Small intestine (tissue), 16 donors: ENCODE measurements at places on chromosomes 2 and 18.

DNA sequence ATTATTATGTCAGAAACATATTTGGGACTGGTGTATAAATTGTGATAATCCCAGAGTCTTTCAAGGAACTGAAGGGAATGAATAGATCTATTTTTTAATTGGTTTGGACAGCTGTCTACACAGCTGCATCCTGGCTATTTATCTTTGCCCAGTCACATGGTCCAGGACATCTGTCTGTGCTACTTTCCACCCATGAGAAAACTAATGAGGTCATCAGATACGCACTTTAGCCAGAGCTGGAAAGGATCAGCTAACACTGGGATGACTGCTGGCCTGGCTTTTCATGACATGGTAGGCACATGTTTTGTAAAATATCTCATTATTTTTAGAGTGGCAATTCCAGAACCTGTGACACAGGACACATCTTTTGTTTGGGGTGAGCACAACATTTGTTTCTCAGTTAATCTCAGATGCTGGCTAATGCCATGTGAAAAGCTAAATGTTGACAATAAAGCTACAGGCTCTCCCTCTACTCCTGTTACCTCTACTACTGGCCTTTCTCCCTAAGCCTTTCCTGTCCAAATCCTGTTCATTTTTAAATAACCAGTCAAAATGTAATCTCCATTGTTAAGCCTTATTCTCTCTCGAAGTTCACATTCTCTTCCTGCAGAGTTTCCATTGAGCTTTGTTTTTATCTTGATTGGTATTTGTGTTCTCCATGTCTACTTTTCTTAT is 500.7 kb downstream of the RIT2 start:
- H3K4me3 ChIP-seq = no peak overlapping the region
- no peak overlapping the region for H3K27ac ChIP-seq
- H3K36me3 ChIP-seq = no peaks in the 10 kb centered on the region
- no peaks in the 10 kb centered on the region for H3K27me3 ChIP-seq
- no peak for DNase-seq

- no peak overlapping the region for H3K4me3 ChIP-seq
- H3K36me3 ChIP-seq = no peaks in the 10 kb centered on the region
- DNase-seq = no peak
- no peaks in the 10 kb centered on the region for H3K4me1 ChIP-seq
- no peaks in the 10 kb centered on the region for H3K27me3 ChIP-seq
- no peak overlapping the region for H3K27ac ChIP-seq
Measured at GRCh38 chr18:7904529-7904928, 337.4 kb downstream of the PTPRM start.

GRCh38 chr2:42999391-42999841 is 207.0 kb upstream of the HAAO start:
- no peak overlapping the region for H3K27ac ChIP-seq
- peaks cover 7% of the 10 kb centered on the region for H3K4me1 ChIP-seq
- no peak overlapping the region for H3K4me3 ChIP-seq

DNA sequence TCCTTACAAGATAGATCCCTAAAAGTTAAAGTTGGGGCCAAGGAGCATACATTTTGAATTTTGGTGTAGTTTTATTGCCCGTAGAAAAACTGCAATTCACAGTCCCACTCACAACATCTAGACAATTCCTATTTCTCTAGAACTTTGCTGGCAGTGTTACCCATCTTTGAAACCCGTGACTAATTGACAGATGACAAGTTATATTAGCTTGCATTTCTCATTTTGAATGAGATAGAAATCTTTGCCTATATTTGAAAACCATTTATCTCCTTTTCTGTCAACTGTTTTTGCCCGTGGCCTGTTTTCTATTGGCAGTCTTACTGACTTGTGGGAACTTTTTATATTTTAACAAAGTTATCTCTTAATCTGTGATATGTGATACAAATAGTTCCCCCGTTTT is 50.0 kb downstream of the OXER1 start:
- no peak for DNase-seq
- H3K27ac ChIP-seq = no peak overlapping the region
- no peaks in the 10 kb centered on the region for H3K4me1 ChIP-seq
- no peak overlapping the region for H3K4me3 ChIP-seq
- H3K27me3 ChIP-seq = no peaks in the 10 kb centered on the region

- no peaks in the 10 kb centered on the region for H3K27me3 ChIP-seq
- no peak overlapping the region for H3K4me3 ChIP-seq
- DNase-seq = no peak
- peak overlapping the region; percentile 59 for H3K27ac ChIP-seq
- no peaks in the 10 kb centered on the region for H3K4me1 ChIP-seq
Measured at GRCh38 chr2:38433607-38433975, 56.5 kb upstream of the ATL2 start.

DNA sequence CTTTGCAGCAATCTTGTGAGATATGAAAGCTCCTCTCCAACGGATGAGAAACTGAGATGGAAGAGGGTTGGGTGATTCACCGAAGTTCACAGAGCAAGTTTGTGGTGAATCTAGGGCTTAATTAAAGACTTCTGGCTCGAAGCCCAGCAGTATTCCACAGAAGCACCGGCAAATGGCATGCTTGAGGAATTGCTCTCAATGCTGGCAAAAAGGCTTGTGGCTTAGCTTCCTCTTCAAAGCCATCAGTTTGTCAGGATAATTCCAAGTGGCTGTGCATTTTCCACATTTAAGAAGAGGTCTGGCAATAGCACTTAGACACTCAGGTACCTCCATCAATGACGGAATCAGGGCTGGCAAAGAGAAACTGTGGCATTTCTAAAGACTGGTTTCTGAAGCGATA is 98.7 kb upstream of the SLC66A3 start:
- no peak for DNase-seq
- H3K4me1 ChIP-seq = no peaks in the 10 kb centered on the region
- H3K4me3 ChIP-seq = no peak overlapping the region
- H3K27me3 ChIP-seq = no peaks in the 10 kb centered on the region

DNA sequence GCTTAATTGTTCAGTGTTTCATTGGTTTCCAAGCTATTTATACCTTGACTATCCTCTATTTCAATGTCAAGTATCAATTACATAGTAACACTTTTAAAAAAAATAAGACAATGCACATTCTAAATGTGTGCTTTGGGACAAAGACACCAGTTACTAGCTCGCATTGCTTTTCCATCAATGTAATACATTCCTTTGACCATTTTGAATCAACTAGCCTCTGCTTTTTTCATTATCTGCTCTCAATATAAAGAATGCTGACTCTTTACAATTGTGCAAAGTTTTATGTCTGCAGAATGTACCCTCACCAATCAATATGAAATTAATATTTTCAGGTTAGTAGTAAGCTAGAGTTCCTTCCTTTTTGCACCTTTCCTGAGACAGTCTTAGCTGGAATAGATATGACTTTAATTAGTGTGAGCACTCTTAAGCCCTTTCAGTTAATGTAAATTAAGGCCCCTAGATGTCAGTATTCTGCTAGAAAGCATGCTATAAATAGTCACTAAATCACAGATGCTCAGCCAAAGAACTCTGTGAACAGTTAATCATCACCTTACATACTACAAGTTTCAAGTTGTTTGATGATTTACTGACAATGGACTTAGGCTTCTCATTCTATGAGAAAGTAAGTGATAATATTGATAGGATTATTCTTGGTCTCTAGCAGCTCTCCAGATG is 413.6 kb downstream of the PTH2R start:
- H3K27me3 ChIP-seq = no peaks in the 10 kb centered on the region
- no peak overlapping the region for H3K27ac ChIP-seq
- no peak overlapping the region for H3K4me3 ChIP-seq
- DNase-seq = no peak

GRCh38 chr18:22609642-22610041 is 191.9 kb upstream of the CTAGE1 start:
- H3K27ac ChIP-seq = no peak overlapping the region
- no peak overlapping the region for H3K4me3 ChIP-seq
- no peaks in the 10 kb centered on the region for H3K27me3 ChIP-seq
- H3K4me1 ChIP-seq = no peaks in the 10 kb centered on the region

DNA sequence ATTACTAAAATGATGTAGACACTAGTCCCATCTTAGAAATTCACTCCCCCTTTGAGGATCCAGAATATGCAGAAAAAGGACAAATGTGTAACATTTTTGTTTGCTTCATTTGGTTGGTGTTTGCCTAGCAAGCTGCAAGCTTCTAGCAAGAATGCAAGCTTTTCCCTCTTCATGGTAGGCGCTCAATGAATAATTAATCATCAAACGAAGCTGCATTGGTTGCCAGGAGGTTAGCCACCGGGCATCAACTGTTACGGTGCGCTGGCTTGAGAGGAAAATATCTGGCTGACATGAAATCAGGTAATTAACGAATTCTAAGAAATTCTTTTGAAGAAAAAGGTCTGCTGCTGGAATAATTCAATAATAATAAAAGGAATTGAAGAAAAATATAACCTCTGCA is 341.0 kb upstream of the KYNU start:
- H3K27me3 ChIP-seq = no peaks in the 10 kb centered on the region
- DNase-seq = no peak
- no peak overlapping the region for H3K27ac ChIP-seq
